ENCODE measurements at places on chromosomes 5 and 9.

GRCh38 chr9:134206311-134207300 lies 42.2 kb upstream of the RNU6ATAC start:
- no peak for DNase-seq

DNA sequence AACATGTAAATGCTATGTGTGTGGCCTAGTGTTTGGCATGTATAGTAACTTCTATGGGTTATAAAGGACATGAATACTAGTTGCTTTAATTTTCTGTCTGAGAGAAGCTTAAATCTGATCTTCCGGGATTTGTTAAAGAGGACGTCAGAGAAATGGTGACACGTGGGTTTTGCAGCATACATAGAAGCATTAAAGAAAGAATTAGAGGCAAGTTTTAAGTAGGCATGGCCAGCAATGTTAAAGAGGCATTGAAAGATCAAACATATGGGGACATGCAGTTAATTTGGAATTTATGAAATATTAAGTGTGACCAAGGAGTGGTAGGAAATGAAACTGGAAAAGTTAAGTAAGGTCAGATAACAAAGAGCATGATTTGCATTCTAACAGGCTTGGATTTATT lies 311.4 kb upstream of the RIOK2 start:
- no peak for DNase-seq

DNA sequence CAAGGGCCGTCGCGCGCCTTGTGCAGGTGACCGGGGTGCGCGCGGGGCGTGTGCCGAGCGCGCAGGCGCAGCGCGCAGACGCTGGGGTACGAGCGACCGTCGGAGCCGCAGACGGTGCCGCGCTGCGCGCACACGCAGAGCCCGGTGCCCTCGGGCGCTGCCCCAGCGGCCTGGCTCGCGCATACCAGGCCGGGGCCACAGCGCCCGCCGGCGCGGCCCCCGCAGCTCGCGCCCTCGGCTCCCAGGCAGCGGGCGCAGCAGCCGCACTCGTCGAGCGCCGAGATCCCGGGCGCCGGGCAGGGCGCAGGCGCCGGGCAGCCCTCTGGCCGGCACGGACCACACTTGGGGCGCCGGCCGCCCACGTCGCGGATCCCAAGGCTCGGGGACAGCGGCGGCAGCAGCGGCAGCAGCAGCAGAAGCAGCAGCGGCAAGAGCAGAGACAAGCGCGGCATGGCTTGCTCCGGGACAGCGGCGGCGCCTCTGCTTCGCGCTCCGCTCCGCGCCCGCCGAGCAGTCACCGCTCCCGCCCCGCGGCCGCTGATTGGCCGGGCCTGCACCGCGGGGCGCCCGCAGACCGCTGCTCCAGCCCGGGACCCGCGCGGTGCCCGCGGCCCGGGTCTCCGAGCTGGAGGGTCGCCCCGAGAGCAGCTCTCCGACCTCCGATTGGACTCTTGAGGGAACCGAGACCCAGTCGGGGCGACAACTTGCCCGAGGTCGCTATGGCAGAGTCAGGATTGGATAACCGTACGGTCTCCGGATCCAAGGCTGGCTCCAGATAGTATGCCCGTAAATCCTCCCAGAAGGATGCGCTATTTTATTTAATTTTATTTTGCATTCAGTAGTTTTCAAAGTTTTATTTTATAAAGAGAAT lies at the start of gene IGFBPL1:
IGFBPL1 (minus strand) TSS at position 482 of the 871 bp plus-strand sequence; CDS start at position 452, 30 bp downstream.
- DNase-seq, result no peak

GRCh38 chr5:141525653-141526052 lies 36.8 kb downstream of the PCDHGC5 start:
- DNase-seq, result no peak

GRCh38 chr9:136753371-136754058 lies 4.5 kb downstream of the LCN8 start:
- no peak for DNase-seq

DNA sequence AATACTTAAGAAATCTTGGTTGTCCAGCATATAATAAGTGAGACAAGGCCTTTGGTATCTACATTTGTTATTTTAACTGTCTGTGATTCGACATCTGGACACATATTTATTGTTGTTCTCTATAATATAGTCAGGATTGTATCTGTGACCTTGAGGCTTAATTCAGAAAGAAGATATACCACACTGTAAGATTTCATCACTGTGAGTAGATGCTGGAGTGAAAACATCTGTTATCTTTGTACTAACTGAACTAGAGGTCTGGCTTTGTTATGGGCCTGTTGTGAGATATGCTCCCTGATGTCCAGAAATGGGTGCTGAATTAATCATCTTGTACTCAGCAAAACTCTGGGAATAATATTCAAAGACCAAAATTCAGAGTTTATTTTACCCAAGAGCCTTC lies 148.5 kb downstream of the ISOC1 start:
- no peak for DNase-seq

GRCh38 chr9:87827341-87827740 lies 55.3 kb upstream of the SPATA31E1 start:
- DNase-seq, result no peak

DNA sequence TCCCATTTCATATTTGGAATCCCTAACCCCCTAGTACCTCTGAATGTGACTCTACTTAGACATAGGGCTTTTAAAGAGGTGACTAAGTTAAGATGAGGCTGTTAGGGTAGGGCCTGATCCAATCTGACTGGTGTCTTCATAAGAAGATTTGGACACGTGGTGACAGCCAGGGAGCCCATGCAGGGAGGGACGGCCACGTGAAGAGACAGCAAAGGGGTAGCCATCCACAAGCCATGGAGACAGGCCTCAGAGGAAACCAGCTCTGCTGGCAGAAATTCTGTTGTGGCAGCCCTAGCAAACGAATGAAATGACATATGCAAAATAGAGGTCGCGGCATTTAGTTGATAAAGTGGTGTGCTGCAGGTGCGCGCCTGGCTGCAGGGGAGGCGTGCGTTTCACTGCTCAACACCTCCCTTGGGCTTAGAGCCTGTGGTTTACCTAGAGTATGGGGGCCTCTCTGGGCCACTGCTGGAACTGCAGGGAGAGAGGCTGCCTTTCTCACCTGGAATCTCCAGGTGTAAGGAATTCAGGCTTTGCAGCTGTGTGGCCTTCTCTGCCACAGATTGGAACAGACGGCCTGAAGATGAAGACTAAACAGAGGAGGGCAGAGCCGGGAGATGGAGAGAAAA lies 7.1 kb upstream of the AFAP1L1 start:
- peak; percentile 67 for DNase-seq

DNA sequence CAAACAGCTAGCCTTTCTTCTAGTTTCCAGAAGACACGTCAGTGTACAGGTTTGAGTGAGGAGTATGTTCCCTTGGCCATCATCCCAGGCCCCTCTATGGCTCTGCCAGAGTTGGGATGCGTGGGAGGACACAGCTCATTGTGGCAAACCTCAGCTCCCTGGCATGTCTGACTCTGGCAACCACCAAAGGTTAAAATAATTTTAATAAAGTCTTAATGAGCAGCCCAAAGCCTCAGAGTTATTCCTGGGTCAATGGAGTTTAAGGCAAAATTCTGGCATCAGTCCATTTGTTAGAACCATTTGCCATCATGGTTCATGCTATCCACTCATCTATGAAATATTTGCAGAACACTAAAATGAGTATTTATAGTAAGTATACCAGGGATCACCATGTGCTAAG lies 79.8 kb upstream of the PAPPA start:
- no peak for DNase-seq
